ENCODE measurements at places on chromosomes 7 and 10. TPM values are rescaled to one million over a fixed set of nuclear protein-coding genes. Genes with fewer than 3 reads are reported as not detected.

The NFKB2 gene
- polyA plus RNA-seq, result 14.8 TPM

The CDH23 gene
- 0.01 TPM for polyA plus RNA-seq

The CRHR2 gene
- not detected for polyA plus RNA-seq

DNA sequence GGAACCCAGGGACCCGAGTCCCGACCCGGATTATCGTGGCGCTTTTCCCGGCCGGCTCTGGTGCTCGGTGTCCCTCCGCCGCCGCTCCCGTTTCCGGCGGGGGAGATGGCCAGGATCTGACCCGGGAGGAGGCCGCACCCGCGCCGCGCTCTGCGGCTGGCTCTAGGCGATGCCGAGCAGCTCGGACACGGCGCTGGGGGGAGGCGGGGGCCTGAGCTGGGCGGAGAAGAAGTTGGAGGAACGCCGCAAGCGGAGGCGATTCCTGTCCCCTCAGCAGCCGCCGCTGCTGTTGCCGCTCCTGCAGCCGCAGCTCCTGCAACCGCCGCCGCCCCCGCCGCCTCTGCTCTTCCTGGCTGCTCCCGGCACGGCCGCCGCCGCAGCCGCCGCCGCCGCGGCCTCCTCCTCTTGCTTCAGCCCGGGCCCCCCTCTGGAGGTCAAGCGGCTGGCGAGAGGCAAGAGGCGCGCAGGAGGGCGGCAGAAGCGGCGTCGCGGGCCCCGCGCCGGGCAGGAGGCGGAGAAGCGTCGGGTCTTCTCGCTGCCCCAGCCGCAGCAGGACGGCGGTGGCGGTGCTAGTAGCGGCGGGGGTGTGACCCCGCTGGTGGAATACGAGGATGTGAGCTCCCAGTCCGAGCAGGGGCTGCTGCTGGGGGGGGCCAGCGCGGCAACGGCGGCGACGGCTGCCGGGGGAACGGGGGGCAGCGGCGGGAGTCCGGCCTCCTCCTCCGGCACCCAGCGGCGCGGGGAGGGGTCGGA lies 593 bp downstream of the CDK13 start:
- DNase-seq, result no peak

GRCh38 chr7:154917808-154918160 lies 85.1 kb downstream of the PAXIP1 start:
- no peak for DNase-seq

GRCh38 chr10:4382811-4383210 lies 443.2 kb upstream of the AKR1E2 start:
- no peak for DNase-seq

- DNase-seq, result no peak
Measured at GRCh38 chr7:115561335-115562110, 469.0 kb downstream of the TFEC start.
